Stimulated activated CD4-positive, alpha-beta T cell treated with anti-CD3 and anti-CD28 coated beads, Interleukin-2, amount 100 ng/mL, for 48 hours (primary cell): ENCODE measurements at places on chromosomes 7 and 10.

DNA sequence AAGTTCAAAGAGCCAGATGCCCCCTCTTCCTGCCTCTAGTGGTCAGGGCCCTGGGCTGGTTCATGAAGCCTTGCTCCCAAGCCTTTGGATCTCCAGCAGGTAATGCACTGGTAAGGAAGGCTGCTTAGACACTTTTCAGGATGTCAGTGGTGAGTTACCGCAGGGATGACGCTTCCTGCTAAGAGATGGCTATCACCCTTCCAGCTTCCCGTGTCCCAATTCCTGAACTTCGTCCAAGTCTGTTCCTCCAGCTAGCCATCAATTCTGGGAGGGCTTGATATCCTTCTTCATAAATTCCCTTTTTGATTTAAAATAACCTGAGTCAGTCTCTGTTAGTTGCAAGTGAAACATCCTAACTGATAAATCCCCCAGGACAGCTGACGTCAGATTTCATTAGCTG, 221.2 kb downstream of the PLXNA4 start:
- no peak for DNase-seq

- no peak for DNase-seq
These were observed 357.1 kb downstream of the MAGI2 start for GRCh38 chr7:79096361-79096805.

- no peak for DNase-seq
These were observed 37.8 kb downstream of the STEAP4 start for GRCh38 chr7:88268858-88269257.

DNA sequence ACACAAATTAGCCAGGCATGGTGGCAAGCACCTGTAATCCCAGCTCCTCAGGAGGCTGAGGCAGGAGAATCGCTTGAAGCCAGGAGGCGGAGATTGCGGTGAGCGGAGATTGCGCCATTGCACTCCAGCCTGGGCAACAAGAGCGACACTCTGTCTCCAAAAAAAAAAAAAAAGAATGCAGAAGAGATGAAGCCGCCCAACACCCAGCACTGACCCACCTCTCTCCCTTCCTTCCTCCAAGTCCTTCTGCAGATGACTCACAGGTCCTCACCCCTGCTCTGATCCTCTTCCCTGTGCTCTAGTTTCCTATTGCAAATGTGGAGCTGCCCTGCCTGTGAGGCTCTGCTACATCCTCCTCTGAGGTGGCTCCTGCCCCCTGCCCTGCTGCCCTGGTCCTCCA, 22.0 kb upstream of the OPALIN start:
- DNase-seq: no peak

DNA sequence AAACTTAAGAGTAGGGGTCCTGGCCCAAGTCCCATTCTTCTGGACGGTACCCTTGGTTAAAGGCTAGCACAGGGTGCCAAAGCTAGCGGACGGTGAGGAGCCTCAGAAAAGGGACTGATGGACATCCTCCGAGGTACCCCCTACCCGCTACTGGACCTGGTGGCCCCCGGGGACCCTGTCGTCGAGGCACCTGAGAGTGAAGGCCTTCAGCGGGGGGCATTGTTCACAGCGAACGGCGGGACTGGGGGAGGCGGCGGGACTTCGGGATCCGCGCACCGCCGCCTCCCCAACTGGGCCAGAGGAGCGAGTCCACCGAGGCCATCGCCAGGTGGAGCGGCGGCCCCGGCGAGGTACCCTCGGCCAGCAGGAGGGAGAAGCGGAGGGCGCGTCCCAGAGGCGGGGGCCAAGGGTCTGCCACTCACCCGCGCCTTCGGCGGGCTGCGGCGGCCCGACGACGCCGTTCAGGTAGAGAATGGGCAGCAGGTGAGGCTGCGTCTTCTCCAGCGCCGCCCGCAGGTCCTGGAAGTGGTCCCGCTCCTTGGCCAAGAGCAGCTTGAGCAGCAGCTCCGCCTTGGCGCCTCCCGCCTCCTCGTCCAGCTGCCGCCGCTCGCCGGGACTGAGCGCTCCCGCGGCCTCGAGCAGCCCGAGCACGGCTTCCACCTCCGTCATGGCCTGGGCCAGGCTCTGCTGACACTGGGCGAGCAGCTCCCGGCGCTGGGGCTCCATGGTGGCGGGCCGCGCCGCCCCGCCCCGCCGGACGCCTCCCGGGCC, 575 bp downstream of the DLG5 start:
- DNase-seq: peak; percentile 11

- peak; percentile 32 for DNase-seq
These were observed 84.7 kb downstream of the SNX10 start for GRCh38 chr7:26376175-26376917.

GRCh38 chr7:130131964-130132875, 61.9 kb downstream of the KLHDC10 start:
- DNase-seq: no peak

DNA sequence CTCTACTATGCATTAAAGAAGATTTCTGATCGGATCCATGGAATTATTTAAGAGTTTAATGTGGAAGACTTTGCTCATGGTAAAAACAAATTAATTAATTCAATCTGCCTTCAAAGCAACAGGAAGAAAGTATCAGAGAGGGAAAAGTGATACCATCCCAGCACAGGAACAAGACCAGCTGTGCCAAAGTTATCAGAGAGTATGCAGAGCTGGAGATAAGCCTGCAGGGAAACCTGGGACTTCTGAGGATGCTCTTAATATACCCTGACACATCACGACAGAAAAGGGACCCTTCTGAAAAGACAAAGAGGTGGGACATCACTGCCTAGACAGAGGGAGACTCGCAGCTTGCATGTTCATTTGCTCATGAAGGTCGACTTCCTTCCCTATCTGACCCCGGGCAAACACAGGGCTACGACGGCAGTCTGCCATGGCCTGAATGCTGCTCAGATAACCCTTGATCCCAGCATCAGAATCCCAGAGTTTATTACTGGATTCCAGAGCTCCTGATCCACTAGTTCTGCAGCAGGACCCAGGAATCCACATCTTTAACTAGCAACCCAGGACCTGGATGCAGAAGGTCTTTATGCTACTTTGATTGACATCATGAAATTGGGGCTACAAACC, 29.5 kb downstream of the FAM171A1 start:
- no peak for DNase-seq

DNA sequence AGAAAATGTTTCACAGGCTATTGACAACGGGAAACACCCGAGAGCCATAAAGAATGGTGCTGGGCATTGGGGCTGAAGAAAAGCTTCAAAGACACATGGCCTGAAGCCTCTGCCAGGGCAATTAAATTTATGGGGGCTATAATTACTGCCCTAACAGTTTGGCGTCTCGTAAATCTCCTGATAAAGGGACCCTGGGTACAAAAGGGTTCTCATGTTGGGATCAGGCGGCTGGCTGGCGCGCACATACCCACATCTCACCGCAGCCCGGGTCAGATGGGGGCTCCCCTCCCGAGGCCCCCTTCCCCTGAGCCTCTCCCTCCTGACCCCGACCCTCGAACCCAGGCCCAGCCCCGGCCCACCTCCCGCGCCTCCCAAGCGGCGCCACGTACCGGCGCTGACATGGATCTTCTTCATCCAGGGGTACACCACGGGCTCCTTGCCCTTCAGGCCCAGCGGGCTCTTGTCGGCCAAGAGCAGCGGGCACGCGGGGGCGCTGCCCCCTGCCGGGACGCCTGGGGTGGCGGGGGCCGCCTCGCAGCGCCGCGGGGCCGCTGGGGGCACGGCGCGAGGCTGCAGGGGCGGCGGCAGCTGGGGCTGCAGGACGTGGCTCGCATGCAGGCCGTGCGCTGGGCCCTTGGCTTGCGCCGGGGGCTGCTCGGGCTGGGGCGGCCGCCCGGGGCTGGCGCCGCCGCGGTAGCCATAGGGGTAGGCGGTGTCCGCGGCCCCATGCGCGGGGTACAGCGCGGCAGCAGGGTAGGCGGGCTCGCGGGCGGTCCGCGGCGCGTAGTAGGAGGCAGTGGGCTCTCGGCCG, 623 bp downstream of the HOXA4 start:
- DNase-seq: no peak

GRCh38 chr10:43955978-43956377, 307.3 kb upstream of the ZNF32 start:
- DNase-seq: no peak

DNA sequence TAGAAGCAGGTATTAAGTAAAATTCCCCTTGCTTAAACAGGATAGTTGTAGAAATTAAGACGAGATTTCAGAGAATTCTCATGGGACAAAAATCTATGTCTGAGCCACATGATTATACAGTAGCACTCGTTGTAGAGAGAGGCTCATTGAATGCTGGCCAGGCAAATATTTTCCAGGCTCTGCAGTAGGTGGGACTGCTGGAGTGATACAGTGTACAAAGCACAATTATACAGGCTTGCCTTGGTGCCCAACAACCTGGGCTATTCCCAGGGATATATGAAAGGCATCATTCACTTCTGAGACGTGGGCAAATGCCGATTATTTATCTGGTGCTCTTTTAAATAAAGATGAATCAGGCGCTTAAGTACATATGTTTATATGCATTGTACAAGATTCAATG, 380.6 kb downstream of the PHTF2 start:
- no peak for DNase-seq

- DNase-seq: no peak
These were observed 46.3 kb downstream of the EGFR start for GRCh38 chr7:55065079-55065478.

DNA sequence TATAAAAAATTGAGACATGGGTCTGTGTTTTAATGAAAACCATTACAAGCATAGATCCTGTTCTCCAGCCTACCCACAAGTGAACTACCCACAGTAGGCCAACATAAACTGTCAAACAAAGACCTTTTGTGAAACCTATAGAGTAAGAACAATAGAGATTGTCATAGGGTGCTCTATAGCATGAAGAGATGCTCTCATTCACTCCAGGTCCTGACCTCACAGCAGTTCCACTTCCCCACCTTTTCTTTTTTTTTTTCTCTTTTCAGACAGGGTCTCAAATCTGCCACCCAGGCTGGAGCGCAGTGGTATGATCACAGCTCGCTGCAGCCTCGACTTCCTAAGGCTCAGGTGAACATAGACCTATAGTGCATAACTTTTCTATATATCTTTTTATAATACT, 72.3 kb downstream of the CPEB3 start:
- DNase-seq: no peak

GRCh38 chr7:3206771-3207191, 94.3 kb upstream of the SDK1 start:
- DNase-seq: no peak

GRCh38 chr10:18260310-18260922, 120.2 kb downstream of the CACNB2 start:
- DNase-seq: no peak

- no peak for DNase-seq
These were observed 62.4 kb upstream of the DOCK1 start for GRCh38 chr10:126842836-126843235.

DNA sequence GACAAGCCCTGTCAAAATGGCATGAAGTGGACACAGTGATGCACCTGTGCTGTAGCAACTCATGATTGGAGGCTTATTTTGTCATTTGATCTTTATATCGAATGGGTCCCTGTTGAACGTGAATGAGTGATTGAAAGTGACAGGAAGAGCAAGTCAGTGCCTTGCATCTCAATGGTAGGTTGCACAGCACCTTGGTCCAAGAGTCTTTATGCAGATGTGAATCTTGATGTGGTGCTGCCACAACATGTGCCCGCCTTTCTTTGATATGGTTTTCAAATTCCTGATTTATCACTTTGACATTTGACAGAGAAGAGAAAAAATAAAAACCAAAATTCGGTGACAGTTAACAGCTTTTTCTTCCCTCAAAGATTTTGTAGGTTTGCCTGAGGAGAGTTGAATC, 1182.4 kb downstream of the DNAJB9 start:
- DNase-seq: no peak

DNA sequence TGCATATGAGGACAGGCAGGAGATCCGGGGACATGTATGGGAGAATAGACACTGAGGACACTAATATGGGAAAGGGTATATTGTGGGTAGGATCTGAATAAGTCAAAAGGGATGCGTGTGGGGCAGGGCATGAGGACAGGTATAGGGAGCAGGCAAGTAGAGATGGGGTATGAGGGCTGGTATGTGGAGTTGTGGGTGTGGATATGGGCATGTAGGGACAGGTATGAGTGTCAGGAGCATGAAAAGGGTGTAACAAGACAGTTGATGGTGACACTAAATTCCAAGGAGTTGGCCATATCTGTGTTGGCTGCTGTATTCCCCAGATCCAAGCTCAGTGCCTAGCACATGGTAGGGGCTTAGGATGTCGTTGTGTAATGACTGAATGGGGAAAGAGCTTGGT, 84.4 kb upstream of the PAX2 start:
- no peak for DNase-seq

DNA sequence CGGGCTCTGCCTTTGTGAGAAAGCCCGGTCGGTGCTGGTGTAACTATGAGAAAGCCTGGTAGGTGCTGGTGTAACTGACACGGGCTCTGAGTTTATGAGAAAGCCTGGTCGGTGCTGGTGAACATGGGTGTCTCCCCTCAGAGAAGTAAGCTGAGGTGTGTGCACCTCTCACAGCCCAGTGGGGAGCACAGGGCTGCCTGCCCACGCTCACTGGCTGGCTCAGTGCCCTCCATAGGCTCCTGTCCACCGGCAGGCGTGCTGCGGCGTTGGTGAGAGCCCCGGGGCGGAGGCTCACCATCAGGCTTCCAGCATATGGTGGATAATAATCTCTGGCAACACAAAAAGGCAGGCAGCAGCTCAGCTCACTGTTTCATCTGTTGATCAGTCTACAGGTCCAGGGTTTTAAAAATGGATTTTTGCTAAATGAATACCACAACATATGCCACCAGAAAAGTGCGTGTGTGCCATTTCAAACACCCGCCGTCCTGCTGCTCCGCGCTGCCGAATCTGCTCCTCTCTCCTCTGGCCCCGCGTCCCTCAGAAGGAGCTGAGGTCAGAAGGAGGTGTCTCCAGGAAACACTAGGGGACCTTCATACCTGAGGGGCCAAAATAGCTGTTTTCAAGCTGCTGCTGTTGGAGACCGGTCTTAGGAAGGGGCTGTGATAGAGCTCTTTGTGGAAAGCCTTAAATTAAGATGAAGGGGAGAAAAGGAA, 365.7 kb downstream of the DNAJB6 start:
- DNase-seq: no peak

- no peak for DNase-seq
These were observed 814.9 kb upstream of the C7orf33 start for GRCh38 chr7:147775516-147776284.

DNA sequence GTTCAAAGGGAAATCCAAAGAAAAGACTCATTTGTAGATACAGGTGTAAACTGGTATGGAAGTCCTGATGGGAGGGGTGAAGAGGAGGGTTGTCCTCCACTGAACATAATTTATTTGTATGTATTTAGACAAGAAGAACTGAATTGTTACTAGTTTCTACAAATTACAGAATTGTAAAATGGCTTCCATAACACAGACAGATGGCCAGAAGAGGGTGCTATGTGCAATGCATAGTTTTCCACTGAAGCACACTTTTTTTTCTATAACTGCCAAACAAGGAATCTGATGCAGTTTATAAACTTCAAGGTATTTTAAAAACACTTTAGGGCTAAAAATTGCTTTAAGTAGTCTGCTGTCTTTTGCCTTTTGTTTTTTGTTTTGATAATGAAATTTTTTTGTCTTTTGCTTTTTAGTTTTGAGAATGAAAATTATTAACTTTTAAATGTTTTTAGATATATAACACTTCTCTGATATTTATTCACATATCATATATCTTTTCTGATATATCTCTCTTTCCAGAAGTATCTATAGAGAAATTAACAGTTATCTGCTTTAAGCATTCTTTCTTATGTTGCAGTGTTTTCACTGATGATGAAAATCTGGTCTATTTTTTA, 58.5 kb downstream of the PHYHIPL start:
- no peak for DNase-seq
